ENCODE measurements at places on chromosomes 5 and 9.

GRCh38 chr9:135062254-135062653 is 25.2 kb upstream of the OLFM1 start:
- DNase-seq: no peak

GRCh38 chr9:132244582-132245455 is 83.0 kb downstream of the NTNG2 start:
- DNase-seq: no peak

DNA sequence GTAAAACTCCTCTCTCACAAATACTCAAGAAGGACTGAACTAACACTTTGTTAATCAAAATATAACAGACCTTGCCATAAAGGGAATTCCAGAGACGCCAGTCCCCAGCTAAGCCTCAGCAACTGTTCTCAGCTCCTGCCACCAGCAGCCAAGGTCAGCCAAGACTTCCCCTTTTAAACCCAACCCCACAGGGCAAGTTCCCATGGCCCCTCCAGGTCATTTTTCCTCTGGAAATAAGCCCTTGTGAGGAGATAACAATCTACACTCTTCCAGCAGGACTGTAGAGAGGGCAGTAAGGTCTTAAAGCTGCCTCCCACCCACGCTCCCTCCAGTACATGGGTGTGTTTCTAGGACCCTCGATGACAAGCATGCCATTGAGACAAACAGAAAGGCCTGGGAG is 78.3 kb downstream of the DPYSL3 start:
- no peak for DNase-seq

GRCh38 chr5:139262742-139263445 is 30.6 kb upstream of the MATR3 start:
- DNase-seq: no peak

- no peak for DNase-seq
These were observed 19.3 kb downstream of the CDKN2A start for GRCh38 chr9:21974722-21975409.

- DNase-seq: no peak
These were observed 16.2 kb upstream of the C9orf72 start for GRCh38 chr9:27589462-27589861.

DNA sequence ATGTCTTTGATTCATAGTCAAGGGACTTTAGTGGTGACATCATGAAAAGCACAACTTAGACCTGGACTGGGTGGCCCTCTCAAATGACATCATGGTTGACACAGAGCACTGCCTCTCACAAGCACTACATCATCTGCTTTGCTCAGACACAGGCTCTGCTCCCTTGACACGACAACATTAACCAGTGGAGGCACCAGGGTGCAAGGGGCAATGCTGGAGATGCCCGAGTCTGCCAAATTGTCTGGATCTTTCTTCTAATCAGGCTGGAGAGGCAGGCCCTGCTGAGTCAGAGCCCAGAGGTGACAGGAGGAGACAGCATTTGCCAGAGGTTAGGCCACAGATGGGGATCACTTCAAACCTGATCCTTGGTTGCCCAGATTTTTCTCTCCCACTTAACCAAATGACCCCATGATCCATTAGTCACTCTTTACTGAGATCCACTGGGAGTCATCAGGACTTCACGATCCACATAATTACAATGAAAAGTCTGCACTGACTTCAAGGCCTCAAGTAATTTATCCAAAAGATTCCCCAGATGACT is 174.4 kb downstream of the SLIT3 start:
- DNase-seq: no peak

DNA sequence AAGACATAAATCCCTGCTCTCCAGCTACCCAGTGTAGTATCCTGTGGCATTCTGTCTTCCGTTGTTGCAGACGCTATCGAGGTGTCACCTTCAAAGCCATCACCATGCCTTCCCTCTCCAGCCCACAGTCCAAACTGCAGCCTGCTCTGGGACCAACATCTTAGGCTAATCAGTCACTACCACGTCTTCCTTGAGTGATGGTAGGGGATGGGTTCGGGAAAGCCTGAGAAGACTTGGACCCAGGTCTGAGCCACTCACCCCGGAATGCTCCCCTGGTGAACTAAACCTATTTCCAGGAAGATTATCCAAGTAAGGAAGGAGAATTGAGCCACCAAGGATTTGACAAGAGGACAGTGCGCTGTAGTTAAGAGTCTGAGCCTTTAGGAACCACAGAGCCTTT is 52.9 kb upstream of the IRX1 start:
- no peak for DNase-seq

GRCh38 chr9:19018201-19018600 is 14.8 kb downstream of the SAXO1 start:
- no peak for DNase-seq

- DNase-seq: no peak
These were observed 155.2 kb upstream of the PHYKPL start for GRCh38 chr5:178387856-178388190.

Data from stimulated activated CD8-positive, alpha-beta memory T cell treated with anti-CD3 and anti-CD28 coated beads, Interleukin-7, amount 100 ng/mL, for 1 hour (primary cell).